ENCODE measurements at places on chromosomes 3 and 15. TPM values are rescaled to one million over a fixed set of nuclear protein-coding genes. Genes with fewer than 3 reads are reported as not detected.

DNA sequence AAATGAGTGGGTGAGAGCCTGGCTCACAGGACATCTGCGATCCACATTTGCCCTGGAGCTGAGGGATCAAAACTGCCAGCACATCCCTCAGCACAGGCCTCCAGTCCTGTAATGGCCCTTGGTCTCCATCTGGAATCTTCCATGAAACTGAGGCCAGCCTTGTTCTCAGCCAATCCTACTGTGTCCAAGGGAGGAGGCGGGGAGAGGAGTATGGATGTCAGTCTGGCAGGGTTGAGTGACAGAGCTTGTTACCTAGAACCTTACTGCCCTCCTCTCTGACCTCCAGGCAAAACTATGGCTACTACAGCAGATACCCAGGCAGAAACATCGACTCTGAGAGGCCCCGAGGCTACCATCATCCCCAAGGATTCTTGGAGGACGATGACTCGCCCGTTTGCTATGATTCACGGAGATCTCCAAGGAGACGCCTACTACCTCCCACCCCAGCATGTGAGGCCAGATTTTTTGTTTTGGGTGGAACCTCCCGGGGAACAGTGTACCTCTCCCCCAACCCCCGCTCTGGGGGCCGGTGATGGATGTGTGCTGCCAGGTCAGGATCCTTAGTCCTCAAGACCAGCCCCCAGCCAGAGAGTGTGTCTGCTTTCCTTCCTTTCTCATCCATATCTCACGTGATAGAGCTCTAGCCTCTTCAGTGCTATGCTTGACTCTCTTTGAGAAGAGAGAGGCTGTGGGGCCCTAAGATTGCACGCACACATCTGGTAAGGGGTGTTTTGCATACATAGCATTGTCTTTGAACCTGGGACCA is 41.3 kb downstream of the CHDH start:
- no peaks in the 10 kb centered on the region for H3K27me3 ChIP-seq
- H3K4me3 ChIP-seq, result no peak overlapping the region
- H3K36me3 ChIP-seq, result no peaks in the 10 kb centered on the region

DNA sequence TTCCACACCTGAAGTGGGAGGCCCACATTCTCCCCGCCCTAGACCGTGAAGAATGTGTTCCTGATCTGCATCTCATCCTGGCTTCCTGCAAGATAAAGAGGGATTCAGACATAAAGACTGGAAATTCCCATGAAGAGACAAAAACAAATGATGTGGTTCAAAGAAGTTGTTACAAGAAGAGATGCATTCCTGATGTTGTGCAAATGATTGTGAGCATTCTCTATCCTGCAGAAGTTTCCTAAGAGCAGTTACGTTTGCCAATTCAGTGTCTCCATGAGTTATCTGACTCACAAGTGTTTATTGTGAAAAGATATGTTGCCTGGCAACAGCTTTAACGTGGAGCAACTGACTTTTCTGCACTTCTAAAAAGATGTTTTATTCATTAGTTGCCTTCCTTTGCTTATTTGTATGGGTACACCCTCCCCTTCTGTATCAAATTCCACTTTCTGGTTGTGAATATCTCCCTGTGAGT is 107.8 kb downstream of the ZIC4 start:
- no peaks in the 10 kb centered on the region for H3K27me3 ChIP-seq
- no peak overlapping the region for H3K4me3 ChIP-seq
- DNase-seq, result no peak
- H3K4me1 ChIP-seq, result peaks cover 3% of the 10 kb centered on the region
- H3K36me3 ChIP-seq, result no peaks in the 10 kb centered on the region
- H3K27ac ChIP-seq, result no peak overlapping the region

WDR5B gene
- 2.6 TPM for total RNA-seq

SLC12A6 gene
- 52.6 TPM for total RNA-seq

IFT80 gene
- 78.8 TPM for total RNA-seq

CD80 gene
- 13.8 TPM for total RNA-seq

GRCh38 chr3:143786219-143787191 is 61.8 kb downstream of the SLC9A9 start:
- H3K27me3 ChIP-seq, result no peaks in the 10 kb centered on the region
- DNase-seq, result peak; percentile 11
- peak overlapping the region; percentile 45 for H3K27ac ChIP-seq
- no peak overlapping the region for H3K4me3 ChIP-seq
- no peaks in the 10 kb centered on the region for H3K36me3 ChIP-seq
- peaks cover 3% of the 10 kb centered on the region for H3K4me1 ChIP-seq

CIP2A gene
- total RNA-seq, result 3.2 TPM

MCTP2 gene
- 409 TPM for total RNA-seq

GRCh38 chr3:44659434-44659833 is 10.9 kb downstream of the ZNF35 start:
- H3K4me1 ChIP-seq, result no peaks in the 10 kb centered on the region
- no peak overlapping the region for H3K4me3 ChIP-seq
- H3K36me3 ChIP-seq, result peaks cover 52% of the 10 kb centered on the region
- H3K27ac ChIP-seq, result no peak overlapping the region
- DNase-seq, result no peak

DNA sequence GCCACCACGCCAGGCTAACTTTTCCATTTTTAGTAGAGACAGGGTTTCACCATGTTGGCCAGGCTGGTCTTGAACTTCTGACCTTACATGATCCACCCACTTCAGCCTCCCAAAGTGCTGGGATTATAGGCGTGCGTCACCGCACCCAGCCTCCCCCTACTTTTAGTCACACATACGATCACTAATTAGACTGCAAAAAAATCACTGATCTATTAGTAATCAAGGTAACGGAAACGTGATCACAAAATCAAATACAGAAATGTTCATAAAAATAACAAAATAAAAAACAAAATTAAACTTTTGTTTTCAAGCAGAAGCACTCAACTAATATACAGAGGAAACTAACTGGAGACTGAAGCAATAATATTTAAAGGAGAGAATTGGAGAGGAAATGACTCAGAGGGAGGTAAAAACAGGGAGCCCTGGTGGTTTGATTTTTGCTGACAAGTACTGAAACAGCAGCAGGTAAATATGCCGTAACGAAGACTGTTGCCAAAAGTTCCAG is 4.6 kb downstream of the WDR53 start:
- no peaks in the 10 kb centered on the region for H3K36me3 ChIP-seq
- H3K4me3 ChIP-seq, result no peak overlapping the region

DAPK2 gene
- 105 TPM for total RNA-seq

- no peak for DNase-seq
- H3K4me3 ChIP-seq, result no peak overlapping the region
- no peaks in the 10 kb centered on the region for H3K4me1 ChIP-seq
- peaks cover 12% of the 10 kb centered on the region for H3K27me3 ChIP-seq
- H3K36me3 ChIP-seq, result no peaks in the 10 kb centered on the region
- no peak overlapping the region for H3K27ac ChIP-seq
Observed at GRCh38 chr3:13674538-13675185, 125.7 kb downstream of the FBLN2 start.

LAMB2 gene
- 208 TPM for total RNA-seq

- no peaks in the 10 kb centered on the region for H3K36me3 ChIP-seq
- no peaks in the 10 kb centered on the region for H3K4me1 ChIP-seq
- no peak for DNase-seq
Observed at GRCh38 chr3:34279901-34280300, 481.5 kb downstream of the PDCD6IP start.

GXYLT2 gene
- total RNA-seq, result 12.5 TPM

SLC28A1 gene
- total RNA-seq, result not detected

DNA sequence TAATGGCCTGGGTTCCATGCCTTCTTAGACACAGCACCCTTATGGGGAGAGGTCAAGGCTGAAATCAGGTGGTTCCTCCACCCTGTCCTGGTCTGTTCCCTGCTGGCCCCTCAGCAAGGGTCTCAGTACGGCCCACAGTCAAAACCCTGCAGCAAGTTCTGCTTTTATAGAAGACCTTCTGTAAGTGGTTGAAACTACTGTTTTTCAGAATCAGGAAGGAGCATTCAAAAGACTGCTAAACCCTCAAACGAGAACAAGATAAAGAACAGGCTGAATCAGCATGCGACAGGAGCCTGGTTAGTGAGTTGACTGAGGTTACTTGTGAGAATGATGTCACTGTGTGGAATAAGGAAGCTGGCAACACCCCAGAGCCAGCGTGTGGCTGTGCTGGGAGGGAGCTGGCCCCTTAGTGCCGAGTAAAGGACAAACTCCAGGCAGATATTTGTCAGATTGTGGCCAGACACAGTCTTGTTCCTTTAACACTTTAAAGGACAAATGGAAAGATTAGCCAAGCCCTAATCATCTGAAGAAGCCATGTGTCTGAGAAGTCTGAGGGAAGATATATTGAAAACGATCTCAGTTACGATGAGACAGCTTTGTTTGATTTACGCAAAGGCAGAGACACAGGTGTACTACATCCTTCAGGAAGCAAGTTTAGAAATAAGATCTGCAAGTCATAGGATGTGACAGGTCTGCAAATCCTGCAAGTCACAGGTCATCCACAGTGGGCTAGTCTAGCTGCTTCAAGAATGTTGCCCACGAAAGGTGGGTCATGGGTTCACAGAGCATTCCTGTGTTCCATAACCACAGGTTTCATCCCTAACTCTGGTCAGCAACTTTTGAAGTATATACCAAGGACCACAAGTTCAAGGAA is 54.0 kb downstream of the B3GNT5 start:
- peak; percentile 91 for DNase-seq
- H3K36me3 ChIP-seq, result no peaks in the 10 kb centered on the region
- H3K4me3 ChIP-seq, result no peak overlapping the region
- peak overlapping the region; percentile 86 for H3K27ac ChIP-seq

IMPG2 gene
- 0.37 TPM for total RNA-seq

GRCh38 chr3:148990236-148990635 is 1.1 kb upstream of the GYG1 start:
- H3K4me1 ChIP-seq, result peaks cover 12% of the 10 kb centered on the region
- no peak overlapping the region for H3K4me3 ChIP-seq
- H3K27me3 ChIP-seq, result no peaks in the 10 kb centered on the region
- no peak for DNase-seq

- H3K36me3 ChIP-seq, result no peaks in the 10 kb centered on the region
- no peaks in the 10 kb centered on the region for H3K4me1 ChIP-seq
- H3K4me3 ChIP-seq, result no peak overlapping the region
- DNase-seq, result no peak
- no peak overlapping the region for H3K27ac ChIP-seq
Observed at GRCh38 chr3:69524816-69525215, 138.9 kb upstream of the FRMD4B start.

TICRR gene
- total RNA-seq, result 0.95 TPM

OXSR1 gene
- total RNA-seq, result 35.9 TPM

DNA sequence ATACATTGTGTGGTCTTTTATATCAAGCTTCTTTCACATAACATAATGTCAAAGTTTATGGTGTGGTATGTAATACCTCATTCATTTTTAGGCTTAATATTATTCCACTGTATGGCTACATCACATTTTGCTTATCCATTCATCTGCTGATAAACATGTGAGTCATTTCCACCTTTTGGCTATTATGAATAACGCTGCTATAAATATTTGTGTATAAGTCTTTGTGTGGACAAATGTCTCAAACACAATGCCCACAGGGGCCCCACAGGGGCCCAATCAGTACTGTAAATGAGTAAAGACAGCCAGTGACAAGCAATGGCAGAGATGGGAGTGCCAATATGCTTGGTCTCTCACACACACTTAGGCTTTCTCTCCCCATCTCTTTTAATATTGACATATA is 54.2 kb downstream of the PIK3R4 start:
- peaks cover 16% of the 10 kb centered on the region for H3K36me3 ChIP-seq
- no peaks in the 10 kb centered on the region for H3K27me3 ChIP-seq
- no peaks in the 10 kb centered on the region for H3K4me1 ChIP-seq

ARID3B gene
- total RNA-seq, result 13.0 TPM

- H3K4me1 ChIP-seq, result peaks cover 8% of the 10 kb centered on the region
- H3K27me3 ChIP-seq, result no peaks in the 10 kb centered on the region
- H3K36me3 ChIP-seq, result no peaks in the 10 kb centered on the region
- DNase-seq, result no peak
- no peak overlapping the region for H3K4me3 ChIP-seq
Observed at GRCh38 chr15:81529481-81529880, 155.5 kb upstream of the TMC3 start.

DNA sequence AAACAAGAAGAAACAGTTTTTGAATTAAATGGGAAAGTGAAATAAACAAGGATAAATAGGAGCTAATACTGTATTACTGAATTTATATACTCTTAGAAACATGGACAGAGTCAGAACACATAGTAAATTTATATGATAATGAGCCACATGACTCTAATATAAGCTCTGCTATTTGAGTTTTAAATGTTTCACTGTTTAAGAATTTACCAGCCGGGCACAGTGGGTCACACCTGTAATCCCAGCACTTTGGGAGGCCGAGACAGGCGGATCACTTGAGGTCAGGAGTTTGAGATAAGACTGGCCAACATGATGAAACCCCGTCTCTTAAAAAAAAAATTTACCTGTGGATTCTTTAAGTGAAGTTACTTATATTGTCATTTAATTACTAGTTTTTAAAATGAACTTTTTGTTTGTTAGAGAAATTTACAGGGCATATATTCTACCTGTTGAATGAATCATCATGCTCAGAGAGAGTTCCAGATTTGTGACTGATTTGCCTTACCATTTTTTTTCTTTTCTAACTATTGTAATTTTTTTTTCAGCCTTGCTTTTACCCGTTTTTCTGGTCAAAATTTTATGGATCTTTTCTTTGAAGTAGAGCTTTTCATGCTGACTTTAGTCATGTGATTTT is 125.7 kb downstream of the TCF12 start:
- DNase-seq, result no peak
- no peak overlapping the region for H3K27ac ChIP-seq
- H3K36me3 ChIP-seq, result no peaks in the 10 kb centered on the region
- H3K4me1 ChIP-seq, result no peaks in the 10 kb centered on the region

DNA sequence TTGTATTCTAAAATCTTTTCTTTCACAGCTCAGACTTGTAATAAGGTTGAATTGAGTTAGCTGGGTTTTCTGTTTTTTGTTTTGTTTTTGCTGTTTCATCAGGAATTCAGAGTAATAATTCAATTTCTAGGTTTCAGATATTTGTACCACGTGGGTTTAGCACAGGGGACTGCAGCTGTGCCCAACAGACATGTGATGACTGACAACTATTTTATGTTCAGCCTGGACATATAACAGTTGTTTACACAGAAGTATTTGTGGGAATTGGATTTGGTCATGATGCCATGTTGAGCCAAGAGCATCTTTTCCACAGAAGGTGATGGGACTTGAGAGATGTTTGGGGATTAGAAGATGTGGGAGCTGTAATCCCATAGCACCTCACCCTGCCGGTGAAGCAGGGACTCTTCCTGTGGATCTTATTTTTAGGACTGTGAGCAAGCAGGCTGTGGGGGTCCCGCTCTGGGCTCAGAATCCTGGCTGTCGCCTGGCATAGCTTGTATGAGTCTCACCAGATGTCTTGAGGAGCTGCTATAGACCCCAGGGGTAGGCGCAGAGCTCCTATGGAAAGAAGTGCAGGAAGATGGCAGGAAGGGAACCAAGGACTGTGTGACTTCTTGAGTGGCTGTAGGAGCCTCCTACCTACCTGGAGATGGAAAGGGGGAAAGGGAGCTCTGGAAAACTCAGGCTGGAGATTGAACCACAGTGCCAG is 23.7 kb downstream of the PXYLP1 start:
- H3K27ac ChIP-seq, result no peak overlapping the region
- no peaks in the 10 kb centered on the region for H3K36me3 ChIP-seq
- no peak overlapping the region for H3K4me3 ChIP-seq
- H3K4me1 ChIP-seq, result no peaks in the 10 kb centered on the region
- H3K27me3 ChIP-seq, result no peaks in the 10 kb centered on the region
- DNase-seq, result no peak

GRCh38 chr3:142072816-142073215 is 76.5 kb downstream of the TFDP2 start:
- DNase-seq, result peak; percentile 19
- H3K4me3 ChIP-seq, result no peak overlapping the region
- peak overlapping the region; percentile 79 for H3K27ac ChIP-seq
- H3K27me3 ChIP-seq, result no peaks in the 10 kb centered on the region
- no peaks in the 10 kb centered on the region for H3K36me3 ChIP-seq

GRCh38 chr15:68423359-68424296 is 8.3 kb downstream of the ITGA11 start:
- no peak overlapping the region for H3K4me3 ChIP-seq
- no peaks in the 10 kb centered on the region for H3K36me3 ChIP-seq
- H3K4me1 ChIP-seq, result peaks cover 26% of the 10 kb centered on the region
- no peaks in the 10 kb centered on the region for H3K27me3 ChIP-seq
- H3K27ac ChIP-seq, result no peak overlapping the region

All from transverse colon (tissue), 4 donors.